ENCODE measurements at places on chromosomes 3 and 15.

DNA sequence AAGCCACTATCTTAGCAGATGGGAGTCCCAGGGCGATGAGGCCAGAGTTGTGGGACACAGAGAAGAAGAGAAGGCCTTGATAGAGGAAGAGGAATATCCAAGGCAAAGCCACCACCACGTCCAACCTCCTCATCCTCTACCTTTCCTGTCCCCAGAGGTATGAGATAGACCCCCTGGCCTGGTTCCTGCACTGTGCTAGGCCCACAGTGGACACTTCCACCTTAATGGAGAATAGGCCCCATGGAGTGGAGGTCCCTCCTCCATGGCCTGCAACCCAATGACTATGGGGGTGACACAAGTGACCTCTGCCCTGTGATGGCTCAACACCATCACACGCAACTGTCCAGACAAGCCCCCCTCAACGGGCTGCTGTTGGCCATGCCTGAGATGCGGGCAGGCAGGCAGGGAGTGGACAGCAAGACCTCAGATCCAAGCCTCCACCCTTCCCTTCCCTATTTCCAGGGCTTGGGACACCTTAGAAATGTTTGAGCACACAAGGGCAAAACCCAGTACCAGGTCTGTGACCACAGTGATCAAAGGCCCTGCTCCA lies 36.8 kb downstream of the GRAMD2A start:
- DNase-seq, result no peak

- no peak for DNase-seq
These were observed 687 bp downstream of the GPR176 start for GRCh38 chr15:39919411-39919747.

DNA sequence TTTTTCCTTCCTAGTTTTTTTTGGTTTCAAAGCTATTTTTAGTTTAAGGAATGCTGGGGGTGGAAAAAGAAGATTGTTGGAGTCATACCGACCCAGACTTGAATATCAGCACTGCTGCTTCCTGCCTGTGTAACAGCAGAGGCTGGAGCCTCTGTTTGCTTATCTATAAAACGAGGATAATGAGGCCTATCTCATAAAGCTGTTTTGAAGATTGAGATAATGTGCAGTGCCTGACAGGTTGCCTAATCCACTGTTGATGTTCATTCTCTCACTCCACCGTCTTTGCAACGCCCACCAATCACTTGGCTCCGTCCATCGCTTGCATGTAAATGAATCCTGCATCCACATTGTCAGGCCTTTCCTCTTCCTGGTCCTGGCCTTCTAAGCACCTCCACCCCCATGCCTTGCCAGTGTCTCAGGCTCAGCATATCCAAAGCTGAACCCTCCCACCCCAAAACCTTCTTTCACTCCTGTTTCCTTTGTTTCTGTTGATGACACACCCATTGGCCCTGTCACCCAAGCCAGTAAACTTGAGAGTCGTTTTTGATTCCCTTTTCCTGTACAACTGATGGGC lies 94.9 kb downstream of the MEX3B start:
- DNase-seq, result no peak

DNA sequence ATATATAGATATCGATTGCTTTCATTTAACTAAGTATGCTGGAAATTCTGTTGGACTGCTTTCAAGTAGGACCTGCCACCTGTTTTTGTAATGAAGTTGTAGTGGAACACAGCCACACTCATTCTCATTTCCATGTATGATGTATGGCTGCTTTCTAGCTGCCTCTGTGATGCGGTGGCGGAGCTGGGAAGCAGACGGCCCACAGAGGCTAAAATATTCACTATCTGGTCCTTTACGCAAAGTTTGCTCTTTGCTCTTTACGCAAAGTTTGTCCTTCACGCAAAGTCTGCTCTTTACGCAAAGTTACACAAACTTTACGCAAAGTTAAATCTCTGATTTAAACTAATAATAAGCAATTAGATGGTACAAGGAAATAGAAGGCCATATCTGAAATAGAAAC lies 91.5 kb downstream of the DLG1 start:
- no peak for DNase-seq

DNA sequence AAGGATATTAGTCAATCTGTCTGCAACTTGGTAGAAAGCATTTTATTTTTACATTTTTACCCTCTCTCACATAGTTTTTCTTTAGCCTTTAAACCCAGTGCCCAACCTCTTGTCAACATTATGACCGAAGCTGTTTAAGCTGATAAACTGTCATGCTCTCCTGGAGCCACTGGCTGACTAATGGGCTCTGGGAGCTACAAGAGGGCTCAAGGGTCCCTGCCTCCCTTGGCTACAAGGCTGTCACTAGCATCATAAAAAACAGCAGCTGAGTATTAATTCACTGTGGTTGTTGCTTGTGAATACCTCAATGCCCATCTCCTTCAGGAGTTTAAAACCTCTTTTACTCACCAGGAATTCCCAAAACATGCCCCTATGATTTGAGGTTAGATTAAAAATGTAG lies 237.9 kb downstream of the ZMAT3 start:
- DNase-seq, result no peak

GRCh38 chr3:43224405-43225073 lies 61.8 kb upstream of the SNRK start:
- DNase-seq, result no peak

DNA sequence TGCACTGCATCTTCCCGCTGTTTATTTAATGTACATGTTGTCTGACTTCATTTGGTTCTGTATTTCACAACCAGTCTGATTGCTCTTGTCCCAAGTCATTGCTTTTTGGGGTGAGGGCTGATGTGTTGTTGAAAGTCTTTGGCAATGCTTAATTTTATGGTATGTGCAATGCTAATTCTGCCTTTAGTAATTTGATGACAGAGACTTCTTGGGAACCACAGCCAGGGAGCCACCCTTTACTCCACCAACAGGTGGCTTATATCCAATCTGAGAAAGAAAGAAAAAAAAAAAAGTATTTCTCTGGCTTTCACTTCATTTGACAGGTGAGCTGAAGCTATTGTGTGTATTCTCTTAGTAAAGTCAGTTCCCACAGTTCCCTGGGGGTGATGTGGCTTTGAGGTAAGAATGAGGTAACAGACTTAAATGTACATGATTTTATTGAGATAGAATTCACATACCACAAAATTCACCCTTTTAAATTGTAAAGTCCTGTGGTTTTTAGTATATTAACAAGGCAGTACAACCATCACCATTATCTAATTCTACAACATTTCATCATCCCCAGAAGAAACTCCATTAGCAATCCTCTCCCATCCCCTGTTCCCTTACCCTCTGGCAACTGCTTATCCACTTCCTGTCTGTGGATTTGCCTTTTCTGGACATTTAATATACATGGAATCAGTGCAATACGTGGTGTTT lies 97.3 kb downstream of the SLCO3A1 start:
- DNase-seq, result no peak

DNA sequence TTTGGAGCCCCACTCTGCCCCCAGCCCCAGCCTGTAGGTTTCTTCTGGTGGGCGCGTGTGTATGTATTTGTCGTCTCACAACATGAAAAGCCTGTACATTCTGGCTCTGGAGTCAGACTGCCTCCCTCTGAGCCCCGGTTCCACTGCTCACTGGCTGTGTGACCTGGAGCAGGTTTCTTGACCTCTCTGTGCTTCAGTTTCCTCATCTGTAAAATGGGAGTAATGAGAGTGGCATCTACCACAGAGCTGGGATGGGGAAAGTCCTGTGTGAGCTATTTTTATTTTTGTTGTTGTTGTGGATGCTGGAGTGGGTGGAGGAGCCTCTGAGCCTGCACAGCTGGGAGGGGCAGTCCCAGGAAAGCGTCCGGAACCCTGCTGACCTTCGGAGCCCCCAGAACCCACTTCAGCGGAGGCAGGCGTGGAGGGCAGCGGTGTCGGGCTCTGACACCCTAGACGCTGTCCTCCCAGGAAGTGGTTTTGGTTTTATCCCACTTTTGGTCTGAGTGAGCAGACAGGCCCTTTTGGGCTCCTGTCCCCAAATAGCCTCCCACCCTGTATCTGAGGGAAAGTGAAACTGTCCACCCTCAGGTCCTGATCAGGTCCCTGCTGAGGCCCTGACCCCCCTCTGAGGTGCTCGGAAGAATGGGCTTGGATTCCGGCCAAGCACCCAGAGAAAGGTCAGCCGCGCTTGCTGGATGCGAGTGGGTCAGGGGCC lies 103.5 kb downstream of the CHSY1 start:
- DNase-seq, result no peak

DNA sequence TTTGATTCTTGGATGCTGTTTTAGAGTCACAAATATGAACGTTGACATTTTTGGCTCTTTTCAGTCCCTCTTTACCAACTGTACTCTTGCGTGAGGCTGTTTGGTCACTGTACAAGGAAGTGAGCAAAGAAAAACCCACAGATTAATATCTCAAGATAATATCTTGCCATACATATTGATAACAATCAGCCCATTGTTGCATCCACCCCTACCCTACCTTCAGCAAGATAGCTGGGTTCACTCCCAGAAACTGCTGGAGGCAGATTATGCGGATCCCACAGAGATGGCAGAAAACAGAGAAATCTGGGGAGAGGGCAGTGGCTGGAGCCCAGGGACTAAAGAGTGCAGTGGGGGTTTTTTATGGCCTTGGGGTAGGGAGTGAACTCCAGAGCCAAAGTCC lies 29.9 kb upstream of the MFSD1 start:
- DNase-seq, result peak; percentile 97

DNA sequence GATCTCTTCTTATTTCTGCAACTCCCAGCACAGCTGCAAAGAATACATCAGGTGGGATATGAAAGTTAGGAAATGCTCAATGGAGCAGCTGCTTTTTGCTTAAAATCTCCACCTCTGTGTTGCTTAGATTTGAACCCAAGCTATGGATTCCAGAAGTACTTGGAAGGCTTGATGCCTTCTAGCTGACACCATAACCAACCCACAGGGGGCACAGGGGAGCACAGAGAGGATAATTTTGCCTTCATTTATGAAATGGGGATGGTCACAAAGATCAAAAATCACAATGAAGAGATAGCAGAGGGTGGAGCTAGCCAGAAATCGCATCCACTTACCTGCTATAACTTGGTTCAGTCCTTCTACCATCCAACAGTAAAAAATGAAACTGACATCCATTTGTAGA lies 75.7 kb downstream of the DUT start:
- DNase-seq, result no peak

DNA sequence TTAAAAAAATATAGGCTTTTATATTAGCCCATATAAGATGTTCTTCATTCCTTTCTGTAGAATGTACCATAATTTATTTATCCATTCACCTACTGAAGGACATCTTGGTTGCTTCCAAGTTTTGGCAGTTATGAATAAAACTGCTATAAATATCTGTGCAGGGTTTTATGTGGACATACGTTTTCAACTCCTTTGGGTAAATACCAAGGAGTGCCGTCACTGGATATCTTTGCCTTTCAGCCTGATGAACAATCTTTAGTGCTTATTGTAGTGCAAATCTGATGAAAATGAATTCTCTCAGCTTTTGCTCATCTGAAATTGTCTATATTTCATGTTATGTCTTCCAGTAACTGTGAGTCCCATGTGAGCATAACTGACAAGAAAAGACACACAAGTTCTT lies 26.6 kb upstream of the BLM start:
- no peak for DNase-seq

GRCh38 chr15:98807262-98807661 lies 158.9 kb downstream of the IGF1R start:
- DNase-seq, result no peak

DNA sequence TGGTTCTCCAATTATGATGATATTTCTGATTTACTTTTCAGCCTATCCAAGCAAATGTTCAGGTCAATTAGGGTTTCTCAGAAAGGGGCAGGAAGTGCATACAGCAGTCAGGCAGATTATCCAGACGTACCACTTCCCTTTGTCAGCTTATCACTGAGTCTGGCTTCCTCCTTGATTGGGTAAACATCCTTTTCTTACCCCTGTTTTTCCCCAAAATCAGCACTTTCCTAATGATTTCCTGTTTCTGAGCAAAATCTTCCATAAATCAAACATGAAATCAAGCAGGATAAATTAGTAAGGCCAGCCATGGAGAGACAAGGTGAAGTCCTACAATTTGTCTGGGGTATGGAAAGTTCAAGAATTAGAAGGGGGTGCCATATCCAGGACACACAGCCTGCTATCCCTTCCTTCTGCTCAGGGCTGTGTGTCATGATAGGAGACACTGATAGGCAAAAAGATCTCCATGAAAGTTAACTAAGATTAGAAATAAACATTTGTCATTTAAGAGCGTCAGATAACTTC lies 29.0 kb downstream of the ADIPOQ start:
- DNase-seq, result no peak

DNA sequence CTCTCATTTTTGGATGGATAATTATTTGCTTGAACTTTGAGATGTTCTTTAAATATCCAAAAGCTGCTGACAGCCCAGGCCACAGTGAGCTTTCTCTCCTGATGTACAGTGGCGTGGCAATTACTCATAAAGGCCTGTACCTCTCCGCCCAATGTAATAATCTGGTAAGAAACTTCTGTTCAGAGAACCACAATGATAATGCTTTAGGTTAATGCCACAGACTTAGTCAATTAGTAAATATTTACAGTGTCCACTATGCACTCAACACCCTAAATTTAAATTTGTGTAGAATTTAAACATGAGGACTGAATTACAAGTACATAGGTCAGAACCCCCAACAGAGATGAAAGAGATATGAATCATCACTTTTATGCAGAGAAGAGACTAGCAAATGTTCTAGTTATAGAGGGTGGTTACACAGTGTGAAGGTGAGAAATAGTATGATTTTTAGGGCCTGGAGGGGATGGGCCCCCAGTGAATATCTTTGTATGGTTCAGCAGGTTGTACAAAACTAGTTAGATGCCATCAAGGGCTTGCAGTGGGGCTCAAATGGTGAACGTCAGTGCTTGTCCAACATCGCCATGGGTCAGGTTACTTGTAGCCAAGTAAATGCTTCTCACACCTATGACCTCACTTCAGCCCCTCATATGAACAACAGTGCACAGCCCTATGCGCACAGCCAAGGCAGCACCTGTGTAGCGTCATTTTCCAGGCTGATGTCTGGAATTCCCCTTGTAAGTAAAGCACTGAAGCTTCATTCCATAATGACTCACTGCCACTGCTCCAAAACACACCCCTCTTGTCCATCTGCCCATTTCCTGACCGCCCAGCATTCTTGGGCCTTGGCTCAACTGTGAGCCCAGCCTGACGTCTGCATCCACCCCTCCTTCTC lies 13.3 kb downstream of the ABHD2 start:
- DNase-seq, result peak; percentile 83

GRCh38 chr15:69585937-69586336 lies 133.3 kb downstream of the RPLP1 start:
- DNase-seq, result no peak

DNA sequence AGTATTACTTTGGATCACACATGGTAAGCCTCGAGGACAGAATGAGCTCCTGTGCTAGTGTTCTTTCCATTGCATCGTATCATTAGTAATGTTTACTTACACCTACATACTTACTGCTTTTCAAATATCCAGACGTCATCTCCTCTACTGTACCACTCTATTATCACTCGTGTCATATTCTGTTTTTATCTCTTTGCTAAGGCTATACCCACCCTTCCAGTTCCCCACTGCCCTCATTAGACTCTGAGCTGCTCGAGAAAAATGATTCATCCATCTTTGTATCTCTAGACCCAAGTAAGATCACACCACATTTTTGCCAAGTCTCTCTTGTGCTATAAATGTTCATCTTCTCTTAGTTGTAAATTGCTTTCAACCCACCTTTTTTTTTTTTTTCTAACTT lies 245.7 kb downstream of the TIGIT start:
- DNase-seq, result no peak
